ENCODE measurements at places on chromosomes 6 and 20.
A peak's percentile ranks its signal among the peaks of the same experiment; 100 is the strongest.

DNA sequence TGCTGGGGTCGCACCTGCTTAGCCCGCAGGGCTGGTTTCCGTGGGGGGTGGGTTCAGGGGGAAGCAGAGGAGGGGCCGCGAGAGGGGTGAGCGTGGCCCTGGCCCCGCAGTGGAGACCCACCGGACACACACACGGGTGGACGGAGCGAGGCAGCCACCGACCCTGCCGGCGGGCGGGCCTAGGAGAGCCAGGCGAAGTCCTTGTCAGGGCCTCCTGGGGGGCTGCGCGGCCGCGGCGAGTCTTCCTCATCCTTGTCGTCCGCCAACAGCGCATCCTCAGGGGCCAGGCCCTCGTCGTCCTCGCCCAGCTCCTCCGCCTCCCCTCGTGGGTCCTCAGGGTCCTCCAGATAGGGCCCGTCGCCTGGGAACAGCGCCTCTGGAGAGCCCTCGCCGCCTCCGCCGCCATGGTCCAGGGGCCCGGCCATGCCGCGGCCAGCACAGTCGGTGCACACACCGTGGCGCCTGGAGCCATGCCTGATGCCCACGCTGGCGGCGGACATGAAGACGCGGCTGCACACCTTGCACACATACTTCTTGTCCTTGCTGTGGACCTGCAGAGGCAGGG is 7.3 kb downstream of the SLC2A4RG start:
- DNase-seq = no peak

GRCh38 chr6:11212664-11213063 is 19.8 kb downstream of the NEDD9 start:
- no peak for DNase-seq

GRCh38 chr6:43737272-43738081 is 32.5 kb upstream of the VEGFA start:
- peak; percentile 68 for DNase-seq

- no peak for DNase-seq
Observed at GRCh38 chr6:34973547-34974248, 84.6 kb downstream of the ANKS1A start.

DNA sequence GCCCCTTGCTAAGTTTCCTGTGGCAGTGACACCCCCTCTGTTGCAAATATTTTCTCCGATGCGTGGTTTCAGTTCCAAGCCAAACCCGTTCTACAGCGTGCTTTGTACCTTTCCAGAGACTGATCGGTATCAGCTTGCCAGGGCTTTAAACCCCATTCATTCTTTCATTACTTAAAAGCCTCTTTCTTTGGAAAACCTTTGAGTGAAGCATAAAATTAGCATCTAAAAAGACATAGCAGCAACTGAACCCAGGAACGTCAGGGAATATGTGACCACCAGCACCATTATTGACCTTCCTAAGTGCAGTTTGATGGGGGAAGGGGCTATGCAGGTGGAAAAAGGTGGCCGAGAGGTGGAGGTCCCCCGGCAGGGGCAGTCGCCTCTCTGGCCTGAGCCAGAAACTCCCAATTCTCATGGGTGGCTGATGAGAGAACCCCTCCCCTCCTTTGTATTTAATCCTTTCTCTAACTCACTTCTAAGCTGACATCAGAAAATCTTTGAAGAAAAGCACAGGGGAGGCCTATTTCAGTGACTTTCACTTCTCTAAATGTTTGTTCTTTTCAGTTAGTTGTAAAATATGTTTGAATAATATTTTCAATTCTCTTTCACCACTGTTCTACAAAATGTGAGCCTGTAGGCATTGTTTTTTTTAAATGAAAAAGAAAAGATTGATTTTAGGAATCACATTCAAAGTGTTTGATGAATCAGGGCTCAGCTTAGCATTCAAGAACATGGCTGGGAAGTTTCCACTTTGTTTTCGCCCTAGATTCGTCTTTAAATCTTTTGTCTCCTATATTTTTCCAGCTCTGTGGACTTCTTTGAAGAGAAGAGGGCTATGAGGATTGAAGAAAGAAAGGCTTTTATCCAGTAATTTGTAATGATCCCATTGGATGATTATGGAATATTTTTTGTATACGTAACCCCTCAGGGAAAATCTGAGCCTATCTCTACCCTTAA is 89.2 kb downstream of the RSPH3 start:
- DNase-seq = no peak

- no peak for DNase-seq
Observed at GRCh38 chr6:141562186-141562811, 570.4 kb upstream of the GJE1 start.

DNA sequence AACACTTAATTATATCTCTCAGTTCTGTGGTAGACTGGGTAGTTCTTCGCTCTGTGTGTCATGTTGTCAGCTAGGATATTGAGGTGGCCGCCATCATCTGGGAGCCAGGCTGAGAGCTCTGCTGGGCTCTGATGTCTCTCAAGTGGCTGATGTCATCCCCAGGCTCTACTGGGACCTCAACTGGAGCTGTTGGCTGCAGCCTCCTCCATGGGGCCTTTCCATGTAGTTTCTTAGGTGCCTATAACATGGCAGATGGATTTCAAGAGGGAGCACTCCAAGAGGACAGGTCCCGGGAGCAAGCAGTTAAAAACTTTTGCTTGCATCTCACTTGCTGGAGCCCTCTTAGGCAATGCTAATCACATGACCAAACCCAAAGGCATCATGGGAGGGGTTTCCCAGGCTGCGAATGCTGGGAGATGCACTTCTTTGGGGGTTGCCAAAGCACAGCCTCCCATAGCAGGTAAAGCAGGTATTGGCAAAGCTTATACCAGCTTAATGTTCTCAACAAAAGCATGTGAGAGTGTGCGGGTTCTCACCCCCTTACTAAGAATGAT is 129.8 kb downstream of the TMEM242 start:
- DNase-seq = no peak

DNA sequence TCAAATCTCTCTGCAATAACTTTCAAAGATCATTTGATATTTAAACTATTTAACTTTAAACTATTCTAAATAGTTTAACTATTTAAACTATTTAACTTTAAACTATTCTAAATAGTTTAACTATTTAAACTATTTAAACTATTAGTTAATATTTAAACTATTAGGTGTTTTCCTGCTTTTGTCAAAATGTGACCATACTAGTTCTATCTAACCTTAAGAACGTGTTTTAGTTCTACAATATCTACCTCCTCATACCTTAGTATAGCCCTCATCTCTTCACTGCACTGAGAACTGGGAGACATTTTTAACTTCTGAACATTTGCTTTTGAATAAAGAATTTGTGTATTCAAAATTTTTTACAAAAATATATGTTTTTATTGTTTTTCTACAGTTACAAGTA is 429.1 kb downstream of the ADGRB3 start:
- DNase-seq = no peak

- DNase-seq = no peak
Observed at GRCh38 chr6:43101497-43101896, 25.4 kb downstream of the PTK7 start.

DNA sequence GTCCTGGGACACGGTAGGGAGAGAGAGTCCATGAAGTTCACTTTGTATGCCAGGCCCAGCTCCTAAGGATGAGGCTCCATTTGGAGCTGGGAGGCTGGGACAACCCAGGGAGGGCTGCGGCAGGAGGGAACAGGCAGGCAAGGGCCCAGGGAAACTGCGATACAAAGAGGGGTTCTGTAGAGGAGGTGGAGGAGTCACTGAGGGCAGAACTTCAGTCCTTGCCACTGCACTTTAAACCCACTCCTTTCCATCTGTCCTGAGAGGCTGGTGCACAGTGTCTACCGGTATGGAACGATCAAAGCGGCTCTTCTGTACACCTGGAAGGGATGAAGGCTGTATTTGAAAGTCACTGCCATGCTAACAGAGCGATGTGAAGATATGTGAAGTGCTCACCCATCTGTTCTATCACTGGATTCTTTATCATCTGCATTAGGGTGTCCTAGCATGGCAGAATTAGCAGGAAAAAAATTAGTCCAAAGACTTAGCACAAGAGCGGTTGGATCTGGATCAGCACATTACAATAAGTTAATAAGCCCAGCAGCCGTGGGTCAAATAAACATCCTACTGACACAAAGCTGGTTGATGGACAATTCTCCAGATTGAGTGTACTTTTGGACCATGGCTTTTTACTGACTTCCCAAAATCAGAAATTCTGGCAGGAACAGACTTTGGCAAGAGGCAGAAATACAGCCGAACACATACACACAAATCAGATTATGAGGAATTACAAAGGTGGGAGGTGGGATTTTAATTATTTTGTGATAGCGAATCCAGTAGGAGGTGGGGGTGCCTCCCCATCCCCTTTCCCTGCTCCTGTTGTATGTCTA is 20.9 kb upstream of the ZFAND3 start:
- DNase-seq = no peak

DNA sequence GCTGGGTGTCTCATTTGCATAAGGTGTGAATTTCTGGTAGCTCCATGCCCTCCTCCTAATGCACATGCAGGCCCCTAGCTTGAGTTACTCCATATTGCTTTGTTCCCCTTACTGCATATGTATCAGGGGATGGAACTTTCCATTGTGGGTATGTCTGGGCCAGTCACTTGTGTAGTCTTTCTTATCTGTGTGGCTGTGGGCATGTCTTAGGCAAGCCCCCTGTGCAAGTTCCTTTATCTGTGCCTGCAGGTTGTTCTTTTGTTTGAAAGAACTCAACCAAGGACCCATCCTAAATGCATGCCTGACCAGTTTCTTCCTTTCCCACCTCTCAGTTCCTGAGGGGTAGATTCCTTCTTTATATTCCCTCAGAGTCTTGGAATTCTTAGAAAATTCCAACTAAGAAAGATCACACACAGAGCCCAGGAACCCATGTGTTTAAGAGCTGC is 23.6 kb downstream of the MBOAT1 start:
- DNase-seq = no peak

DNA sequence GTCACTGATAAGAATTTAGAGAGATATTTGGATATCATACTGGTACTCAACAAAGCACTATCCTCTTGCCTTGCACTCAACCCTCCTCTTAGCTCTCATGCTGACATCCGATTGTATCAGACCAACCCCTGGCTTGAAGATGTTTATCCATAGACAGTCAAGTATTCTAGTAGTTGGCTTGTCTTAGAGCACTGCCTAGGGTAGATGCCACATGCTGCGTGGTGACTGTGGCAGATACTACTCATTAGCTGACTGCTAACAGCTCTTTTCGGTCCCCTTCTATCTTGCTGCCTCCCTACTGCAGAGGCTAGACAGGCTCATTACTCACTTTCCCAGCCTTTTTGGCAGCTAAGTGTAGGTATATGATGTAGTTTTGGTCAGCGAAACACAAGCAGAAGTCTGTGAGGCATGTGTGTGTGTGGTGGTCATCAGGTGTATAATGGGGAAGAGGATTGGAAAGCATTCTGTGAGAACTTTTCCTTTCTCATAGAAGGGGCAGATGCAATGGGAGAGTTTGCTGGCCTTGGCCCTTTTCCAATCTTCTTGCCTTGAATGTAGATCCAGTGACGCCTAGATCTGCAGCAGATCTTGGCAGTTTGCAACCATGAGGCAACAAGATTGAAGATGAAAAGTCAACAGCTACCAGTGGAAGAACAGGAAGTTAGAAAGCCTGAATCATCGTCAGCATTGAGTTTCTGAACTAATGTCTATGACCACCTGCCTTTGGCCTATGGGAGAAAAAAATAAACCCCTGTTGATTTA is 4.4 kb upstream of the IFNGR1 start:
- peak; percentile 76 for DNase-seq

GRCh38 chr6:160132776-160133338 is 11.2 kb downstream of the SLC22A1 start:
- no peak for DNase-seq

GRCh38 chr6:2563635-2564034 is 187.1 kb downstream of the MYLK4 start:
- DNase-seq = no peak

- no peak for DNase-seq
Observed at GRCh38 chr6:1923449-1923848, 313.7 kb downstream of the FOXC1 start.

DNA sequence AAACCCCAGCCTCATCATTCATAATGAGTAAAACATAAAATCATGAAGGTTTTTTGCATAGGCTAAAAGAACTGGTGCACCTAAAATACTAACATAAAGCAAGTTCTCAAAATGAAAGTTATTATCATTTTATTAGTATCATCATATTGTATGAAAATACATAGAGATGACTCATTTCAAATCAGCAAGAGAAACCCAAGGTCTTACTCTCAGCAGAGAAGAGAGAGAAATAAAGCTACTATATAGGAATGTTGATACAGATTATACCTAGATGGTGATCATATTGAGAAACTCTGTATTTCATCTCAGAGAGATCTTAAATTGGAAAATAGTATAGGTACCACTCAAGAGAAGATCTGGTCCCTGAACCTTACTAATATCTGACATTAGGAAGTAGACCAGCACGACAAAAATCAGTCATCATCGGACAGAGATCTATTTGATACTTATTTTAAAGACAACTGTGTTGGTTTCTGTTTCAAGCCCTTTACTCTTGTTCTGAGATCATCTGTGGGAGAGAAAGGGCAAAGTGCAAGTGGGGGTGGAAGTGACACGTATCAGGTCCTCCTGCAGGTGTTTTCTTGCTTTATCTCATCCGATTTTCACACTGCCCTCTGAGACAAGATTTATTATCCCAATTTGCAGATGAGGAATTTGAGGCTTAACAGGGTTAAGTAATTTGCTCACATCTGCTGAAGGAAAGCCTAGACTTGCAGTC is 532.3 kb downstream of the MAFB start:
- DNase-seq = no peak

- no peak for DNase-seq
Observed at GRCh38 chr20:3177746-3178485, 4.6 kb upstream of the LZTS3 start.

DNA sequence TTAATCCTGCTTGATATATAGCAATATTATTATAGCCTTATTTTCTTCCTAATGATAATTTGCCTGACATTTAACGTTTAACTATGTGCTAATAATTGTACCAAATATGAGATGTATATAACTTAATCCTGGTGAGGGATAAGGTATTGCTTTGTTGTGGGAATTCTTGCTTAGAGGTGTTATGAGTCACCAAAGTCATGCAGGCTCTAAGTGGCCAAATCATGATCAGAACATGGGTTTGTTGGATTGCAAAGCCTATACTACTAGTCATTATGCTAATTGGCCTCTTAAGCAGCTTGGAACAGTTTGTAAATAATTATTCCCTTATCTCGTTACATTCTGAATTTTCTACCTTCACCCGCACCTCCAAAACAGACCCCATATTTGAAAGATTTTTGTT is 21.9 kb upstream of the C6orf141 start:
- DNase-seq = no peak

- DNase-seq = no peak
Observed at GRCh38 chr6:41600499-41601247, 37.6 kb upstream of the MDFI start.

- no peak for DNase-seq
Observed at GRCh38 chr20:58995461-58996225, 11.4 kb downstream of the CTSZ start.

GRCh38 chr6:137791281-137792159 is 75.5 kb upstream of the TNFAIP3 start:
- DNase-seq = no peak

DNA sequence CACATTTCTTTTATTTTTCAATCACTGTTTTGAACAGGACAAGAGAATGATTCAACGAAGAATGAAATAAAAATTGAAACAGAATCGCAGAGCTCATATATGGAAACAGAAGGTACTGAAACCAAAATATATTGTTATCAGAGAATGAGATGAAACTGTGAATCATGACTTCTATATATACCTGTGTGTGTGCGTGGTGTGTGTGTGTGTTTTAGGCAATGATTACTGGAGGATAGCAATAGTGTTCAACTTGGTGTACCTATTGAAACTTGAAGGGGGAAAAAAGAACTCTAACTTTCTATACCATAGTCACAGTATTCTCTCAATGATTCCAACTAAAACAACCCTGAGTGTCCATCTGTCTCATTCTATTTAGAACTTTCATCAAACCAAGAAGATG is 586.6 kb downstream of the KIF16B start:
- no peak for DNase-seq

All from brain pericyte (primary cell).